ENCODE measurements at places on chromosomes 1 and 21. TPM values are rescaled to one million over a fixed set of nuclear protein-coding genes. Genes with fewer than 3 reads are reported as not detected.

DNA sequence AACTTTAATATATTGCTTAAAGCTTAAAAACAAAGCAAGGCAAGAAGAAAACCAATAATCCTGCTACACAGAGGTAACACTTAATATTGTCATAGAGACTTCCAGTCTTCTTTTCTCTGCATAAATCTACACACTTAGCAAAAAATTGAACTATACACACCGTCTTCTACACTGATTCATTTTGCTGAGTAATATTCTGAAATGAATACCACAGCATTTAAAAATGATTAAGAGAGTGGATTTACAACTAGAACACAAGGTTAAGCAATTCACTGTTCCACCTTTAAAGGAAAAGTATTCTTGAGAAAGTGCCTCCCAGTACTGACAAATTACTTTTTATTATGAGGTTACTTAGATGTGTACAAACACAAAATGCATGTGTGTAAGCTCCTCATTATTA, 22.2 kb upstream of the ITPKB start:
- no peak for DNase-seq
- no peak overlapping the region for H3K27ac ChIP-seq
- H3K4me3 ChIP-seq = no peak overlapping the region
- H3K27me3 ChIP-seq = peaks cover 6% of the 10 kb centered on the region
- peaks cover 28% of the 10 kb centered on the region for H3K4me1 ChIP-seq

DNA sequence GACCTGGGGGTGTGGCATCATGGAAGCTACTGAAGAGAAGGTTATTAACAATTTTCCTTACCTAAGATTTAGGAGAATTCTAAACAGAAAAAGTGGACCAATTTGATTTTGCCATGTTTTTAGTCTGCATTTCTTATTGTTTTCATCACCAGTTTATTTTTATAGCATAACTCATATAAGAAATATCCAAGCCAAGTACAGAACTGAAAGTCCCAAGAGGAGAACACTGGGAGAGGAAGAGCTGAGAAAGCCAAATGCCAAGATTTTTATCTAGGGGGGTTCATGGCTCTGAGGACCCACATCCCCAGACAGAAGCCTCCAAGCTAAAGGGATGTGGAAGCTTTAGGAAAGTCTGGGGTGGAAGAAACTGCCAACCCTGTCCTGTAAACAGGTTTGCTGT, 109.4 kb upstream of the DUSP10 start:
- H3K36me3 ChIP-seq = no peaks in the 10 kb centered on the region
- H3K27me3 ChIP-seq = no peaks in the 10 kb centered on the region
- H3K4me1 ChIP-seq = peaks cover 6% of the 10 kb centered on the region
- no peak overlapping the region for H3K27ac ChIP-seq

- peak overlapping the region; percentile 48 for H3K4me3 ChIP-seq
- DNase-seq = no peak
- H3K4me1 ChIP-seq = peaks cover 11% of the 10 kb centered on the region
Observed at GRCh38 chr21:20998456-20998789, 214 bp downstream of the NCAM2 start.

GRCh38 chr1:11301601-11302000, 28.6 kb downstream of the UBIAD1 start:
- peaks cover 2% of the 10 kb centered on the region for H3K36me3 ChIP-seq
- no peak overlapping the region for H3K27ac ChIP-seq
- no peak overlapping the region for H3K4me3 ChIP-seq
- H3K4me1 ChIP-seq = peaks cover 22% of the 10 kb centered on the region

DNA sequence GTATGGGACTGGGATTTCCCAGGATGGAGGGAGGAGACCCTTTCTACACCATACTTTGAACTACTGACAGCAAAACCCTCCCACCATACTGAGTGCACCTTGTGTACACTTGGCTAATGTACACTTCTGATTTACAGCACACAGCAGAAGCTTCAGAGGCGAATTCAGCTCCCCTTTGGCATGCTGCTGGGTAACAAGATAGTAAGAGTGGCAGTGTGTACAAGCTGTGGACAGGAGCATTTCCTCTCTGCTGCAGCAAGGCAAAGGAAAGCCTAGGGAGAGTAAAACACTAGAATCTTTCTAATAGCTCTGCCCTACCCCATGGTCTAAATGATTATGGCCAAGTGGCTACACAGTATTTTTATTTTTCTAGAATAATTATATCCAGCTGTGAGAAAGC, 83.9 kb upstream of the ARTN start:
- no peak overlapping the region for H3K4me3 ChIP-seq
- no peak for DNase-seq
- peaks cover 5% of the 10 kb centered on the region for H3K36me3 ChIP-seq
- no peak overlapping the region for H3K27ac ChIP-seq
- H3K4me1 ChIP-seq = peaks cover 12% of the 10 kb centered on the region
- H3K27me3 ChIP-seq = no peaks in the 10 kb centered on the region

- no peak for DNase-seq
- H3K27me3 ChIP-seq = peaks cover 13% of the 10 kb centered on the region
- H3K4me1 ChIP-seq = peaks cover 23% of the 10 kb centered on the region
- no peak overlapping the region for H3K27ac ChIP-seq
- no peaks in the 10 kb centered on the region for H3K36me3 ChIP-seq
Observed at GRCh38 chr1:111907321-111907720, 82.1 kb downstream of the KCND3 start.

RHD gene
- total RNA-seq = not detected

IQGAP3 gene
- total RNA-seq = 19.7 TPM

DNA sequence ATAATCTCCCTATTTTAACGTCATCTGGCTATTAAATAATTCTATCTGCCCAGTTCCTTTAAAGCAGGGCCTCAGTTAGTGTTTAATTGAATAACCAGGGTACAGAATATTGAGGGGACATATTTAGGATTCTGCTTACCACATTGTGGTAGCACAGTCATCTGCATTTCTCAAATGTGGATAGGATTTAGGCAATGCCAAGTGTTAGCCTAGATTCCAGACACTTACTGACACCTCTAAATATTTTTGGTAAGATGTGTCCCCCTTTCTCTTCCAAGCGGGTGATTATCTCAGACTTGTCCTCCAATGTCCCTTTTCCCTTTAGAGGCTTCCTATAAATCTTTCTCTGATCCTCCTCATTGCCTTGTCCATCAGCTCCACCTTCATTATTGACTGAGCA, 160.8 kb upstream of the HOOK1 start:
- H3K27ac ChIP-seq = no peak overlapping the region
- H3K4me1 ChIP-seq = no peaks in the 10 kb centered on the region

DNA sequence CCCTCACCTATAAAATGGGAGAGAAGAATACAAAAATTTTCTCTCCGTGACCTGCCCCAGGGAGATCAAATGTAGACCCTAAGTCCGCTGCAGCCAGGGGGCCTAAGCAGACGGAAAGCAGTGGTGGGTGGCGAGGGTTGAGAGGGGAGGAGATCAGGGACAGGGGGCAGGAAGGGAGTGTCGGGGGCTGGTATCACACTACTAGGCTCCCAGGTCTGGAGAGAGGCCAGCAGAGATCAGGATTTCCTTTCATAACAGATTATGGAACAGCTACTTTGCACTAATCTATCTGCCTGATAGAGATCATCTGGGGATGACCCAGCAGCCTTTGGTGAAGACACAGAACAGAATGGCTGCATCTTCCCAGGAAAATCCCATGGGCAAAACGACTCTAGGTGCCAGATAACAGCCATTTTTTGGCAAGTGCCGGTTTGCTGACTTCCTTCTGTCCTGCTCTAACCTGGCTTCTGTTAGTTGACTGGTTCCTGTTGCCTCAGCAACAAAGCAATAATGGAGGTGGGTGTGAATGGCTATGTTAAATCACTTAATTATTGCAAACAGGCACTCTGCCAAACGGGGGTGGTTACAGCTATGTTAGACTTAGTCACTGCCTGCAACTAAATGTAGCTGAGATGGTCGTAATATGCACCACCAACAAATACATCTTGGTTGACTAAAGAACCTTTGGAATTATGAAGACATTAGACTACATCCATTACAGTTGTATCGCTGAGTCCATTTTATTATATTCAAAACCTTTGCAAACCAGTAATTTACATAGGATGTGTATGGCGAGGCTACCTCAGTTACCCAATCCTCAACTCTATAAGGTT, 30.0 kb upstream of the EPS8L3 start:
- H3K27ac ChIP-seq = peak overlapping the region; percentile 41
- peaks cover 4% of the 10 kb centered on the region for H3K36me3 ChIP-seq
- DNase-seq = no peak
- no peak overlapping the region for H3K4me3 ChIP-seq
- peaks cover 89% of the 10 kb centered on the region for H3K4me1 ChIP-seq
- no peaks in the 10 kb centered on the region for H3K27me3 ChIP-seq

DNA sequence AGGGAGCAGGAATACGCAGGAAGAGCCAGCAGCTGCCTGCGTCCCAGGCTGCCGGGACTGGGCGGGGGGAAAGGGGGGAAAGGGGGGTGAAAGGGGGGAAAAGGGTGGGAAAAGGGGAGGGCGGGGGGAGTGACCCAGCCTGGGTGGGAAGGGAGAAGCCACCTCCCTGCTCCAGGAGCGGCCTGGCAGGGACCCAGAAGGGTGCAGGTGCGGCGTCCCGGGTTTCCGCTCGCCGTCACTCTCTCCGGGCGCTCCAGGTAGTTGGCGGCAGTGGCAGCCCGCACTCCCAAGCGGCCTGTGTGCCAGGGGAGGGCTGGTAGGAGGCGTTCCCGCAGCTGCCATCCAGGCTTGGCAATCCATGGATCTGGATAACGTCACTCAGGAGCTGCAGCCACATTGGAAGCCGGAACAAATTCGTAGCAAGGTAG, 141.0 kb upstream of the NGF start:
- no peaks in the 10 kb centered on the region for H3K36me3 ChIP-seq
- peaks cover 3% of the 10 kb centered on the region for H3K27me3 ChIP-seq
- H3K4me3 ChIP-seq = no peak overlapping the region
- DNase-seq = no peak

- DNase-seq = no peak
- H3K4me3 ChIP-seq = peak overlapping the region; percentile 67
- H3K27me3 ChIP-seq = no peaks in the 10 kb centered on the region
- H3K27ac ChIP-seq = peak overlapping the region; percentile 2
- H3K4me1 ChIP-seq = peaks cover 63% of the 10 kb centered on the region
Observed at GRCh38 chr1:169584483-169585144, 1.7 kb downstream of the F5 start.

GALE gene
- total RNA-seq = 37.6 TPM

TRAF3IP3 gene
- total RNA-seq = 422 TPM

DNA sequence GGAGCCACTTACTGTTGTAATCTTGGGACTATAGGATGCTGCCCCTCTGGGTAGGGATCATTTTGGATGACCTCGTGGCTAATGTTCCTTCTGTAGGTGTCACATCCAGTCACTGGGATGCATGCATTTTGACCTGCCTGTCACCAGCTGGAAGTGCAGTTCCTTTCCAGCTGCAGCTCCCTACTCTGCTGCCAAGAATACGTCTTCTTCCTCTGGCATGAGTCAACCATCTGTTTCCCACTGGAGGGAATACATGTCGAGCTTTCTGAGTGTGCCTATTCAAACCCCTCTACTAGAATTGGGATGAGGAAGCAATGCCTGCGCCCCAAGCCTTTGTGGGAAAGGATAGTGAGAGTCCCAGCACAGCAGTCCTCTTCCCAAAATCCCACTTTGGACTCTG, 415.5 kb upstream of the ADAMTS5 start:
- no peak overlapping the region for H3K27ac ChIP-seq
- no peaks in the 10 kb centered on the region for H3K4me1 ChIP-seq
- no peaks in the 10 kb centered on the region for H3K36me3 ChIP-seq
- H3K27me3 ChIP-seq = no peaks in the 10 kb centered on the region
- no peak overlapping the region for H3K4me3 ChIP-seq
- no peak for DNase-seq

SV2A gene
- 15.2 TPM for total RNA-seq

- H3K4me1 ChIP-seq = peaks cover 25% of the 10 kb centered on the region
- H3K27ac ChIP-seq = no peak overlapping the region
- H3K4me3 ChIP-seq = no peak overlapping the region
- peaks cover 12% of the 10 kb centered on the region for H3K27me3 ChIP-seq
- no peak for DNase-seq
Observed at GRCh38 chr1:109644670-109645069, 11.2 kb upstream of the GSTM4 start.

- no peak overlapping the region for H3K4me3 ChIP-seq
- H3K36me3 ChIP-seq = no peaks in the 10 kb centered on the region
- no peak overlapping the region for H3K27ac ChIP-seq
- DNase-seq = no peak
- peaks cover 57% of the 10 kb centered on the region for H3K27me3 ChIP-seq
- no peaks in the 10 kb centered on the region for H3K4me1 ChIP-seq
Observed at GRCh38 chr1:203250911-203251310, 21.4 kb upstream of the CHIT1 start.

DNA sequence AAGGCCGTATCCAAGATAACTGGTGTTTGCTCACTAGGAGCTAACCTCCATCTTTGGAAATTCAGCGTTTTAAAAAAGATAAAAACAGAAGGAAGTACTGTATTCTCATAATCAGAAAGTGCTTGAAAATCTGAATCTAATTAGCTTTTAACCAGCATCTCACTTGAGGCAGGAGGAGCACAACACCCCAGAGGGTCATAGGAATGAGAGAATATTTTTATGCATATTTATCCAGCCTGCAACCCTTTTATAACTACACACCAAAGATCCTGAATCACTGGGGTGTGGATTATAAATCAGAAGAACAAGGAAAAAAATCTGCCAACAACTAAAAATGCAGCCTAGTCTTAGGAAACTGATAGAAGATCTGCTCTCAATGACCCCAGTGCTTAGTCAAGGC, 68.0 kb upstream of the PTCH2 start:
- H3K27ac ChIP-seq = no peak overlapping the region
- no peak for DNase-seq
- H3K4me1 ChIP-seq = no peaks in the 10 kb centered on the region
- H3K4me3 ChIP-seq = no peak overlapping the region
- peaks cover 5% of the 10 kb centered on the region for H3K36me3 ChIP-seq
- no peaks in the 10 kb centered on the region for H3K27me3 ChIP-seq

DNA sequence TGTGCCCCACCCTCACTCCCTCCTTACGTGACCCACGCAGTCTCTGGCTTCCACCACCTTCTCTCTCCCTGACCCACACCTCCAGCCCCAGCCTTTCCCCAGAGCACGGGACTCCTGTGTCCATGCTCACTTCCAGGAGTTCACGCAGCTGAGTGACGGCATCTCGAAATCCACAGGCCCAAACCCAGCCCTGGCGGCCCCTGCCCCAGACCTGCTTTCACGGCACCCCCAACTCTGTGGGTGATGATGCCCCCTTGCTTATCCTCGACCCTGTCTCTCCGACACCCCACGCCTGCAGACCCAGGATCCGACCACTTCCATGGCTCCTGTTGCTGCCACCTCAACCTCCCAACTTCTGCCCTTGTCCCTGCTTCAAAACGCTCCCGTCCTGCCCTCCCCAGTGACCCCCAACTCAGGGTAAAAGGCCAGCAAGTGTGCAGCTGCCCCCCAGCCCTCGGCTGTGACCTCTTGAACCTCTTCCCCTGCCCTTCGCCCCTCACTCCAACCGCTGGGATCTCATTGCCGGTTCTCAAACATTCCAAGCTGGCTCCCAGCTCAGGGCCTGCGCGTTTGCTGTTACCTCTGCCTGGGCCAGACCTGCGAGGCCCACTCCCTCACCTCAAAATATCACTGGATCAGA, 30.4 kb upstream of the LAPTM5 start:
- DNase-seq = no peak
- peaks cover 6% of the 10 kb centered on the region for H3K4me1 ChIP-seq
